ENCODE measurements at places on chromosomes 3 and 15. TPM values are rescaled to one million over a fixed set of nuclear protein-coding genes. Genes with fewer than 3 reads are reported as not detected.

DNA sequence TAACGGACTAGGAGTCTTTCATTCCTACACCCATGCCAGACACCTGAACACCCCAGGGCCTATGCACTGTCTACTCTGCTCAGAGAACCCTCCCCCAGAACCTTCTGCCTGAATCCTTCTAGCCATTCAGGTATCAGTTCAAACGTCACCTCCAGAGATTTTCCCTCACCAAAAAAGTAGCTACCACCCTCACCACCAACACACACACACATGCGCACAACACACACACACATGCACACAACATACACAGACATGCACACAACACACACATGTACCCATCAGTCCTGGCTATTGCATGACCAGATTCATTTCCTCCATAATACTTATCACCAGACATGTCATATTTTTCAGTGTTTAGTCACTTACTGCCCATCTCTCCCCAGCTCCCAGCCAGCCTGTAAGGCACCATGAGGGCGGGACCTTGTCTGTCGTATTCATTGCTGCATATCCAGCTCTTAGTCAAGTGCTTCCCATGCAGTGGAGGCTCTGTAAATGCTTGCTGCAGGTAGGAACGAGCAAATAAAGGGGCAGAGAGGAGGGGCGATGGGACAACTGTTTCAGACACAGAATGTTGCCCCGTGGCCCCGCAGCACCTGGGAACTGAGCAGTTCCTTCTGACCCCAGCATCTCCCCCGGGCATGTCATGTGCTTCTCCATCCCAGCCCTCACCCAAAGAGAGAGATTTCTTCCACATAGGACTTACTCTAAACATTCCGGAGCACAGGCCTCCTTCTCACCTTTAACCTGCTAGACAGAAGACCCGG, 29.2 kb downstream of the XXYLT1 start:
- peak; percentile 15 for DNase-seq

DNA sequence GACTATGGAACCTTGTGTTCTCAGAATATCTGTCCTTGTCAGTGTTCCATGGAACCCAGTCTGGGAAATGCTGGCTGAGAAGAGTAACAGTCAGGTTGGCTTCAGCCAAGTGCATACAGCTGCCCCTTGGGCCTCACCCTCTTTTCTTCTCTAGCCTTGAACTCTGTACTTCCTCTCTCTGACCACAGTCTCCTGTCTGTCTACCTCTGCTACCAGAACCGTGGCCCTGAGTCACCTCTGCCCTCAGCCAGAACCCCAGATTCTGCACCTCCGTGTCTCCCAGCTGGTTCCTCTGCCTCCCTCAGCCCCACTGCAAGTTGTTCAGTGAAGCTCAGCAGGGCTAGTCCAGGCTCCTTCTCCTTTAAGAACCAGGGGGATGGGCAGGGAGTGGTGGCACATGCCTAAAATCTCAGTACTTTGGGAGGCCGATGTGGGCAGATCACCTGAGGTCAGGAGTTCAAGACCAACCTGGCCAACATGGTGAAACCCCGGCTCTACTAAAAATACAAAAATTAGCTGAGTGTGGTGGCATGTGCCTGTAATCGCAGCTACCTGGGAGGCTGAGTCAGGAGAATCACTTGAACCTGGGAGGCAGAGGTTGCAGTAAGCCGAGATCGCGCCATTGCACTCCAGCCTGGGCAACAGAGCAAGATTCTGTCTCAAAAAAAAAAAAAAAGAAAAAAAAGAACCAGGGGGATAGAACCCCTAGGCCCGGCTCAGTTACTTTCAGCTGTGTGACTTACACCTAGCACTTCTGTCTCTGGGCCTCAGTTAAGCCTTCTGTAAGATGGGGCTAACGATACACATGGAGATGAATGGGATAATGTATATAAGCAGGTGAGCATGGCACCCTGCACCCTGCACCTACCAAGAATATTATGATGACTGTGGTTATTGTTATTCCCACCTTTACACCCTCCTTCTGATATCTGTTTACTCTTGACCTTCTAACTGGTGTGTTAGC, 24.3 kb upstream of the TATDN2 start:
- DNase-seq, result no peak

DNA sequence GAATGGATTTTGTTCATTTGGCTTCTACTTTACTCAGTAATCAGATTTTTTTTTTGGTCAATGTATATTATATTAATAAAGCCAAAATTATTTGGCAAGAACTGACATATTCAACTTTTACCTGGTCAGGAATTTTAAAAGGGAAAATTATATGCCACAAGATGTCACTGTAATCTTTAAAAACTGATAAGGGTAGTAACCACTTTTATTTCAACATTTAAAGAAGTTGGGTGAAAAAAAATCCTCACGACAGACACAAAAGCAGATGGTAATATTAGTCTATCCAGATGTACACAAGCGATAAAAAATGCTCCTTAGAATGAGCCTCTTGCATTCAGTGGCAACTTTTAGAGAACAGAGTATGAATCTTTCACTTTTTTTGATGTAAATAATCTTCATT, 101.9 kb downstream of the SERPINI1 start:
- no peak for DNase-seq

Gene PRTG
- 1.1 TPM for total RNA-seq

Gene EPHB3
- total RNA-seq, result 0.63 TPM

Gene GOLGA6A
- not detected for total RNA-seq

Gene DPPA2
- total RNA-seq, result not detected

All from psoas muscle (tissue), 8 donors.